M059J (cell line): ENCODE measurements at places on chromosomes 4 and X. TPM values are rescaled to one million over a fixed set of nuclear protein-coding genes. Genes with fewer than 3 reads are reported as not detected.

SMARCA1 gene
- 95.1 and 142 TPM in 2 replicates for total RNA-seq

ADGRA3 gene
- total RNA-seq = 16.1 and 22.4 TPM in 2 replicates

TAF7L gene
- total RNA-seq = not detected in 2 replicates

PPP1R2C gene
- total RNA-seq = not detected in 2 replicates

NDNF gene
- 0.37 TPM in 1 of 2 replicates, not detected in the other for total RNA-seq

CC2D2A gene
- total RNA-seq = 9.9 and 26.8 TPM in 2 replicates

ENPP6 gene
- total RNA-seq = not detected in 2 replicates

SLC6A14 gene
- total RNA-seq = not detected in 2 replicates

XPNPEP2 gene
- total RNA-seq = not detected in 2 replicates

SLC9A7 gene
- total RNA-seq = 46.7 and 55.0 TPM in 2 replicates

ARR3 gene
- not detected in 2 replicates for total RNA-seq

BEX1 gene
- 561 and 726 TPM in 2 replicates for total RNA-seq

TNMD gene
- not detected in 2 replicates for total RNA-seq

PDE6B gene
- 0.05 TPM in 1 of 2 replicates, not detected in the other for total RNA-seq

SLC35A2 gene
- total RNA-seq = 70.5 and 77.8 TPM in 2 replicates

DRD5 gene
- total RNA-seq = not detected in 2 replicates

DNA sequence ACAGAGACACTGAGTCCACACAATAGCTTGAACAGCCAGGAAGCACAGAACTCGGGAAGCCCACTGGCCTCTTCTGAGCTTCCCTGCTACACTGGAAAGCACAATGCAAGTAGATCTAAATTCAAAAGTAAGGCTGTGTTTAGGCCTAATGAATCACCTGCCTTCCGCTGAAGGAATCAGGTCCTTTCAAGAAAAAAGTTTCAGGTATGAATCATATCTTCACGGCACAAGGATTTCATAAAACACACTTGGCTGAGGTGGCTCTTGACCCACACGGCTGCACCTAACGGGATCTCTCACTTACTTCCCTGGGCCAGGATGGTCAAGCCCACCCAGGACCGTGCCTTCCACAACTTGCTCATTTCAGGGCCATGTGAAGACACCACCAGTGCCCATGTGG is 59.3 kb downstream of the IRF2 start:
- DNase-seq = no peak

- DNase-seq = no peak
Measured at GRCh38 chrX:74446876-74447275, 25.6 kb downstream of the SLC16A2 start.

DNA sequence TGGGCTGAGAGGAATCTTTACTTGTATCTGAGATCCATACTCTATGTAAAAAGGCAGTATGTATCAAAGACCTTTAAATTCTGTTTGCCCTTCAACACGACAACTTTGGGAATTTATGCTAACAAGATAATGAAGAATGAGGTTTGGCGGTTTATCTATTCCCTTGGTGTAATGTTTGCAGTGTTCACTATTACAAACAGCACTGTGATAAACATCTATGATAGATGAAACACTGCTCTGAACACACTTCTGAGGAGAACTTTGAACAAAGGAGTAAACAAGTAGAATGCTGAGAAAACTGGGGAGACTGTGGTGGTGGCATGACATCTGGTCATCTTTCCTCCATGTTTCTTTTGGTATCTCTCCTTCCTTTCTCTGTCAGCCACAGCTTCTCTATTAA is 126.9 kb downstream of the PDE5A start:
- DNase-seq = no peak

DNA sequence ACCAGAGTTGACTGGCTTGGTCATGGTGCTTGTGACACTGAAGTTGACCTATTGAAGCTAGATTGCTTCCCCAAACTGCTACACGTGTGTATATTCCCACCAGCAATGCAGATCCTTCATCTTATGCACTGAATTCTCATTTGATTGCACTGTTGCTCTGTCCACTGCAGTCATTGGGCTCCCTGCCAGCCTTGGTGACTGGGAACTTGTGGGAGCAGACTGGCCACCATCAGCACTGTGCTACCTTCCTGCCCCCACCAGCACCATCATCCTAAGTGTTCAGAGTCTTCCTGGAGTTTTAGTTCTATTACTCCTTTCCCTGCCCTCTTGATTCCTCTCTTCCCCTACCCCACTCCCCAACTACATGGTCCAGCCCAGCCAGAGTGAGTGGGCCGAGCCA is 117.7 kb upstream of the PRPS2 start:
- peak; percentile 55 for DNase-seq

DNA sequence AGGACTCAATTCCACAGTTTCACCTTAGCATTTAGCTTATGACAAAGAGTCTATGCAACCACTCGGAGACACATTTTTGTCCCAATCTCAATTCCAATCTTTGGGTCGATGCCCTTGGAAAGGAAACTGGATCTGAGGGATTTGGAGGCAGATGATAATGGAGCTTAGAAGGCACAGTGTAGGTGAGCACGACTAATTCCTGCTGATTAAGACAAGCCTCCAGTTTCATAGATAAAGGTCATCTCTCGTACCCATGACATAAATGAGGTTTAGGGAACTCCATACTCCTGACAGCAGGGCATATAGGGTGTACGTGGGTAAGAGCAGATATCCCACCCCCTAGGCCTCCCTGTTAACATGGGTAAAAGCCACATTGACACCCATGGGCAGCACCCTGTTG is 24.4 kb upstream of the ZNF718 start:
- DNase-seq = no peak

DNA sequence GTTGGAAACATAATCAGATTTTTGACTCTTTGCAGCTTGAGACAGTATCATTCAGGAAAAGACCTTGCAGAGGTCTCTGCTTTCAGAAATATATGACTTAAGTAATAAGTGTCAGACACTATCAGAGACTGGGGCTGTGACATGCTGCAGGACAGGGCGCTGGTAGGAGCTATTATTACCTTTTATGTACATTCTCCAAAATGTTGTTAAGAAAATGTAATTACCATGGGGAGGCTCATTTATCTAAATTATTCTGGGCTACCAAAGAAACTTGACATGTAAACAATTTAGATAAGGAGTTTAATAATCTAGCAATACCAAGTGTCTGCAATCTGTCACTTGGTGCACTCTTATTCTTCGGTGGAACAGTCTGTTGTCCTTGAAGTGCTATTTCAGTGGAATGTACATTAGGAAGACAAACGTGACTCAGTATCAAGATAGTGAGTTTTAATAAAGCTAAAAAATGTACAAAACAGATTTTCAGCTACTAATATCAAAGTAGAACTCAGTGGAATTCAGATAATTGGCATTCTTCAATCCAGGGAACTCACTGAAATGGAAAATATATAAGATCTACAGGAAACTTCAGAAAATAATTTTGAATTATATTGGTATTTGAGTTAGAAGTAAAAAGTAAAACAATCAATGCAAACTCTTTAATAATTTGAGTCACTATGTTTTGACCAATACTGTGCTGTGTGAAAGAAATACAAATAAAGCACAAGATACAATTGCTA is 214.5 kb downstream of the KCNIP4 start:
- no peak for DNase-seq

GRCh38 chr4:145271194-145271593 is 90.8 kb upstream of the OTUD4 start:
- no peak for DNase-seq

GRCh38 chrX:130827648-130828047 is 75.4 kb downstream of the ENOX2 start:
- no peak for DNase-seq

DNA sequence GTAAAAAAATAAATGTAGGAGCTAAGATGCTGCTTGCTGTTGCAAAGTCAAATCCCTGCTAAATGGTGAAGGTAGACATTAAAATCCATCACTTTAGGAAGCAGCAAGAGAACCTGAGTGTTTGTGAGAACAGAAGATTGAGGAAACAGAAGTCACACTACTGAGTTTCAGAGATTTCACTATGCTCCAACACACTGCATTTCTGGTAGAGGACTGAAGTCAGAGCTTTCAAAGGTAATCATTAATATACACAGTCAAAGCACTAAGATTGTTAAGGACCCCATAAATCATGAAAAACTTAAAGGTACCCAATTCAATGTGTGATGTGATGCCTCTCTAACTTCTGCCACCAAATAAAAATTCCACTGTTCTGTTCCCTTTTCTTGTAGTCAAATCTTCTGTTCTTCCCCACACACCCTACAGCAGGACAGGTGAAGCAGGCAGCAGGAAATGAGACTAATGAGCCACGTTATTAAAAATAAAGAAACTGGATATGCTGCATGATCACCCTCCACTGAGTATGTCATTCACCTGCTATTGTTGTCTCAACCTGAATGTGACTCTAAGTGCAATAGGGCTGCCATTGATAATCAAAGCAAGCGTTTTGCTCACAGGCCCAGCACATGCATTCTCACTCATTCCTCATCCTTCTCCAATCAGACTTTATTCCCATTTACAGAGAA is 28.9 kb upstream of the APELA start:
- no peak for DNase-seq

DNA sequence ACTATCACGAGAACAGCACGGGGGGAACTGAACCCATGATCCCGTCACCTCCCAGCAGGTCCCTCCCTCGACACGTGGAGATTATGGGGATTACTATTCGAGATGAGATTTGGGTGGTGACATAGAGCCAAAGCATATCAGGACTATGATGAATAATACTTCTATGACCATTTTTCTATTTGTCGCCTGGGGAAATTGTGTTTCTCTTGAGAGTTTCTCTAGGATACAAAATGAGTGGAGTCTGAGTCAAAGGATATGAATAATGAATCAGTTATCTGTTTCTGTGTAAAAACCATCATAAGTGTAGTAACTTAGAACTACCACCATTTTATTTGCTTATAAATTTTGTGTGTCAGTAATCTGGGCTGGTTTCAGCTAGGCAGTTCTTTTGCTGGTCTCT is 533.0 kb upstream of the ARX start:
- no peak for DNase-seq

DNA sequence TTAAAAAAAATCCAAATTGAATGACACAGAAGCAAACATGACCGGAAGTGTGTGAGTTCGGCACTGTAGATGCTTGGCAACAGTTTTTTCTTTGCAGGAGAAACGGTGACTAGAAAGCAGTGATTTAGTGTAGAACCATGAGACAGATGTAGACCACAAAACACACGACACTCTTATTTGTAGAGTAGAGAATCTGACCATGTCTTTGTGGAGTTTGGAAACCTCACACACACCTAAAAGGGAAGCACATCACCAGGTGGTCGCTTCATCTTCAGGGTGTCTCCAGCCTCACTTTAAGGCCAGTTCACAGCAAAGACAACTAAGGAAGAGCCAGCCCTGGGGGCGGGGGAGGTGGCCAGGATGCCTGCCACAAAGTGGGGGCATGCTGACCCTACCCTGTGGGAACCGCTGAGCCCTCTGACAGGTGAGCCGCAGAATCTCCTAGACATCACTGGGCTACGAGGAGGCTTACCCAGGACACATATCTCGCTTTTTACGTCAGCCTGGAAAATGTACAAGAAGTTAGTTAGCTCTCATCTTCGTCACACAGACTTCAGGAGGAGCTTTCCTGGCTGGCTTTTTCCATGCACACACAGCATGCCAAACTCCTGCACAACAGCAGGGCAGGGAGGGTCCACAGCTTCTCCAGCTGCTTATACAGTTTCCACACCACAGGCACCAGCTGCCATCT is 64.4 kb upstream of the PDLIM3 start:
- DNase-seq = no peak

DNA sequence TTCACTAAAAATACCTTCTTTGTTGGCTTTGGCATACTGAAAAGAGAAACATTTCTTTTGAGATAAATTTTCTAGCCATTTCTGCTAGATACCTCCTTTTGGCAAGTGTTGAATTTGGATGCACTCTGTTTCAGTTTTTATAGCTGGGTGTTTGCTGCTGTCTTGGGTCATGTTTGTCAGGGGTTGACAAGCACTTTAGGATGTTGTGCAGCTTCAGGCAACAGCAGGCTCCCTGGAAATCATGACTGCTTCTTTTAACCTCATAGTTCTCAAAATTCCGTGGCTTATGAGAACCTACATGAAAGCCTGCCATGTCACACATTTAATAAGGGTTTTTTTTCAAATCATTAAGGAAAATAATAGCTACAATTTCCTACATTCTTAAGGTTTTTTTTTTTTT is 36.7 kb downstream of the CCSER1 start:
- DNase-seq = no peak

DNA sequence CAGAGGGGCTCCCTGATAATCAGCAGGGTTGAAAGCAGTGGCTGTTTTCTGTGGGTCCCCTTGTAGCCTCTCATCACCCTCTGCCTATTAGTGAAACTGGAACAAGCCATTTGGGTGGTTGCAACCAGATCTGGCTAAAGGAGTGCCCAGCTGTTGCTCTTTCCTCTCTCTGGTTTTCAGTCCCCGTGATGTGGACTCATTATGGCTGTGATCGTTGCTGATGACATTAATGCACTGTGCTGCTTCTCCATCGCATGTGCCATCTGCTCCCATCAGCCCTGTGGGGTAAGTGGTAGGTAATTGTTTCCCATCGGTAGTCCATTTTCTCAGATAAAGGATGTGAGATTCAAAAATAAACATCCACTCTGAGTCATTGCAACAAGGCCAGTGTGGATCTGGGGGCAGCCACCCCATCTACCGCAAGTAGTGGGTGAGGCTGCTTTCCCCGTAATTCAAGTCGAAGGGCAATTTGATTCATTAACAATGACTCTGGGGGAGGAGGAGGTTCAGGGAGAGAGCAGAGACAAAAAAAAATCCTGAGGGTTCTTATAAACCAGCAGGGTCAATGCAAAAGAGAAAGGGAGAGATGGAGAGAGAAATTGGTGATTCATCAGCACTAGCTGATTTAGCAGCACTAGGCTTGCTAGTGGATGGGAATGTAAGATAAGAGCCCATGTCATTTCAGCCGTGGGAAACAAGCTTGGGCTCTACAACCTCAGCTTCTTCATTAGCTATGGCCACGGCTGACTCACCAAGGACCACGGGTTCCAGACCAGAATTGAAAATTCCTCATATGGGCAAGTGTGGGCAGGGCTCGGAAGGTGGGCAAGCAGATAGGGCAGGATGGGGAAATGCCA is 357.8 kb downstream of the MID1IP1 start:
- peak; percentile 94 for DNase-seq

- DNase-seq = no peak
Measured at GRCh38 chr4:2082118-2082517, 23.0 kb downstream of the NAT8L start.

- no peak for DNase-seq
Measured at GRCh38 chr4:91470671-91471070, 833.1 kb upstream of the GRID2 start.

GRCh38 chrX:131441033-131441432 is 102.8 kb upstream of the OR13H1 start:
- DNase-seq = peak; percentile 3

DNA sequence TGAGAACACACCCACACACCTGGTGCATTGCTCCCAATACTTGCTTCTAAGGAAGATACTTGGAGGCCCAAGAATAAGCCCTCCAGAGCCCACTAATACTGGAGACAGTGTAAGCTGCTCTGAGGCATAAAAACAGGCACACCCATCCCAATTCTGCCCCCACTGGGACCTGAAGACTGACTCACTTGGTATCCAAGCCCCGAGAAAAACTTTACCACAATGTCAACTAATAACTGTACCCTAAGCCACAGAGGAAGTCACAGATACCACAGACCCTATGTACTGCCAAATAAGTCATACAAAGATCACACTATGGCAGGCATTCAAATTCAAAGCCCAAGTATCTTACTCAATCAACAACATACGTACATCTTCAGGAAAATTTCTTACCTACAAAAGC is 398.2 kb upstream of the SPANXN1 start:
- peak; percentile 0 for DNase-seq

- no peak for DNase-seq
Measured at GRCh38 chr4:152843481-152844090, 63.8 kb downstream of the ARFIP1 start.
